ENCODE measurements at places on chromosomes 3 and 15.

DNA sequence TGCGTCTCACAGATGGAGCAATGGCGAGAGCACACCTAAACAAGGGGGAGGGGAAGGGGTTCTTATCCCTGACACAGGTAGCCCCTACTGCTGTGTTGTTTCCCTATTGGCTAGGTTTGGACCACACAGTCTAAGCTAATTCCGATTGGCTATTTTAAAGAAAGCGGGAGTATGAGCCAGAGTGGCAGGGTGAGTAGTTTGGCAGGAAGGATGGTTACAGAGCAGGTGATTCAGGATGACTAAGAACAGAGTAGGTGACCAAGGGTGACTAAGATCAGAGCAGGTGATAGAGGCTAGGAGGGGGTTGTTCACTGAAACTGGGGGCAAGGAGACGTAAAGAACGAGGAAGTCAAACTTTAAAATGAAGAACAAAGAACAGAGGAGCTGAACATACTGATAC lies 511.8 kb downstream of the EDEM1 start:
- DNase-seq = no peak

- no peak for DNase-seq
Measured at GRCh38 chr3:194936659-194937058, 251.0 kb downstream of the FAM43A start.

DNA sequence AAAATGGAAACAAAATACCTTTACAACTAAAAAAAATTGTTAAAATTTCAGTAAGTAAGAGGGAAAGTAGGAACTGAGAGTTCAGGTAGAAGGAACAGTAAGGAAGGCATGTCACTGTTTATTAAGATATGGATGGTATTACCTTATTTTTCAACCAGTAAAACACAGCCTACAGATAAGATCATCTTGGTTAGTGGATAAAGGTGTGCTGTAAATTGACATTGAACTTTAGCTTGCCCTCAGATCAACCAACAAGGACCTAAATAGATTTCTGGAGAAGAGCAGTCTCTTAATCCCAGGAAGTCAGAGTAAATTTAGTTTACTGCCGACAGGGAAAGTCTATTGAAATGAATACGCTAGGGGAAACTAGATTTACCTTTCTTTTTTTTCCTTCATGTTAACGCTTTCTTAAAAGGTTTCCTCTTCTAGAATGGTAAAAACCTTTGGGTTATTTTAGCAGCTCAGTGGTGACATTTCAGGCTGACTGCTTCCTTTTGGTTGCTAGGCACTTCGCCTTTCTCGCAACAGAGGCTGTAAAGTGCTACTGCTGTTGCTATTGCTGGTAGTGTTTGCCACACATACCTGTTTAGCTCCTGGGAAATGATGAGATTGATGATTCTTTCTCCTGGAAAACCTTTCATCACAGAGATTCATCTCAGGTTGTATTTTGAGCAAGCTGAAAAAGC lies 12.9 kb downstream of the DZIP3 start:
- no peak for DNase-seq

DNA sequence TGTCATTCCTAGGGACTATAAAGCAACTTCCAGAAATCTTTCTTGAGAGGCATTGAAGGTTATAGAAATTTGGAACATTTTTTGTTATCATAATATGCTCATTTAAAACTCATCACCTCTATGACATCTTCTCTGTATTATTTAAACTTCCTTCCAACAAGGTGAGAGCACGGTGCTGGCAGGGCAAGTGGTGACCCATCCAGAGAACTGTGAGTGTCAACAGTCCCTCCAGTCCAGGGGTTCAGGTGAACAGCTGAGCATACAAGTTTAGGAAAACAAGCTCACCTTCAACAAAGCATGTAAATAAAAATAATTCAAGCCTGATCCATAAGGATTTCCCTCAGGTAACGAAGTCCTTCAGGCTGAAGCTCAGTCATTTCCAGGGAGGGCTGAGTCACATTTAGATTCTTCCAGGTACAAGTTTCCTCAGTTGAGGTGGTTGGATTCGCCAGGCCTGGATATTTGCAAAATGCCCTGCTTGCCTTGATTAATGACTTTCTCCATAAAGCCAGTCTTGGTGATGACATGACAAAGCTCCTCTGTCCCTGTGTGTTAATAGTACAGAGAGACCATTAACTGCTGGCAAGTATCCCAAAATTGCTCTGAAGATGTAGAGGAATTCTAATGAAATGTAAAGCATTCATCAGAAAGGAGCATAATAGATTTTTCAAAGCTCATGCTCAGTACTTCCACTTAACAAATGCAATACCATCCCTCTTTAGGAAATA lies 263.6 kb upstream of the GADL1 start:
- no peak for DNase-seq

DNA sequence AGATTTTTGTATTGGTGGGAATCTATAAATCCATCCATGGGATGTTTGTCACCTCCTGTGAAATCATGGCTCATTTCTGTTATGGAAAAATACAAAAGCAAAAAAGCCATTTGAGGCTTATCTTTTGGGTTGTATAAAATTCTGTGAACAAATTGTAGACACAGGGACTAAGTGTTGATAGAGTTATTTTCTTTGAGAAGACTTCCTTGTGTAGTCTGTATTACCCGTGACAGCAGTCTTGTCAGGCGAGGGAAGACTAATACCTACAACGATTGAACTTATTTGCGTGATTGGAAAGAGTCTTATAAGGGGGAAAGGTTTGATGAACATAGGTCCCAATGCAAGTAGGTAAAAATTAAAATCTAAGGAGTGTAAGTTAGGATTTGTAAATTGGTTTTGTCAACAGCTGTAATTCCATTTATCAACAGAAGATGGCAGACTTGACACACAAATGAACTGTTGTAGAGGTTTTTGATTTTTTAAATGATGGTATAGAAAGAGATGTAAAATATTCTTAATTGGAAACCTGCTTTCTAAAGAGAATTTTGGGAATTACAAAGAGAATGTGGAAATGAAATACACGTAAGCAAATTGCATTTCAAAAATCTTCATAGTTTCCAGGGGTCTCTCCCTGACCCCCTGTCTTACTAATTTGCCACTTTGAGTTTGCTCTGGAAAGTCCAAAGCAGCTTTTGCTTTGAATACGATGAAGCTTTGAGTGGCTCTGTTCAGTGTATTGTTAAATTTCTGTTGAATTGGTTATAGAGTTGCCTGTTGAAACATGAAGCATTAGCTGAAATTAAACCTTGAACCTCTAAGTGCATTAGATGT lies 33.2 kb downstream of the SLC25A26 start:
- peak; percentile 67 for DNase-seq

- DNase-seq = no peak
Measured at GRCh38 chr15:61816856-61817255, 243.4 kb downstream of the VPS13C start.

DNA sequence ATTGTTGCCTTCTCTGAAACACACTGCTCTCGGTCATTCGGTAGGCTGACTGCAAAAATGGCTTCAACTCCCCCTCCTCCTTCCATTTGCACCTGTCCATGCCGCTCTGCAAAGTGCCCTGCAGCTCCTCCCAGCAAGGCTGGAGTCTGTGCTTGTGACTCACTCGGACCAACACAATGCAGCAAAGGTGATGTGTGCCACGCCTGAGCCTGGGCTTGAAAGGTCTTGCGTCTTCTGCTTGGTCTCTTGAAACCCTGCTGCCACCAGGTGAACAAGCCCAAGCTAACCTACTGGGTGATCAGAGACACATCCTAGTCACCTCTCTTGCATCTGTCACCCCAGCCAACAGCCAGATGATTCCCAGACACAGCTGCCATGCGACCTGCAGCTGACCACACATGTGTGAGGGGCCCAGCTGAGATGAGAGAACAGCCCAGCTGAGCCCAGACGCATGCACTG lies 71.1 kb downstream of the MGLL start:
- DNase-seq = no peak

DNA sequence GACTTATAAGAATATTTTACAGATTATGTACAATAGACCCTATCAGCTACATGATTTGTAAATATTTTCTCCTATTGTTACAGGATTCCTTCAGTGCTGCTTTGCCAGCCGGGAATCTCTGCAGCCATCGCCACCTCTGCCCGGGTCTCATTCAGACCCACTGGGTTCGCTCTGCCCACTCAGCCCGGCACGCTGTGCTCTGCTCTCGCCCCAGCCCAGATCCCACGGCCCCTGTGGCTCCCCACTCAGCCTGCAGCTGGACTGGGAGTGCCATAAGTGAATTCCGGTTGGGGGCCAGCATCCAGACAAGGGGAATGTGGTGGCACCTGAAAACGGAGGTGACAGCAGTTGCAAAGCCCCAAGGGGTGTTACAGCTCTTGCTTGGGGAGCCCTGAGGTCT lies 71.8 kb downstream of the NPAP1 start:
- no peak for DNase-seq

Measured in erythroblast (primary cell).